HCEC 1CT (cell line): ENCODE measurements at places on chromosomes 7 and 10.

DNA sequence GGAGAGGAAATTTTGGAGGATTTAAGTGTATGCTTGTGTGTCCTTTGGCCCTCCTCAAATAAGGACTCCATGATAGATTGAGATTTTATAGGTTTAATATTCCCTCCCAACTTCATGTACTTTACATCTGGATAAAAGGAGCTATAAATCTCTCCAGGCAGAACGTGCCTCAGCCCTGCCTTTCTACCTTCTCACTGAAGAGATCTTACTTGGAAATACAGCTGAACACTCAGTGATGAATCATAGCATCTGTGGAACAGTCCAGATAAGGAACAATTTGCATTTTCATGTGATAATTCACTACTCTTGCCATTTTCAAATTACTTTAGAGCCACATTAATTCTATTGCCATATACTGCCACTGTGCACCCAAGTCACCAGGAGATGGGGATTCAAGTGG is 364.6 kb upstream of the PODXL start:
- DNase-seq, result no peak

DNA sequence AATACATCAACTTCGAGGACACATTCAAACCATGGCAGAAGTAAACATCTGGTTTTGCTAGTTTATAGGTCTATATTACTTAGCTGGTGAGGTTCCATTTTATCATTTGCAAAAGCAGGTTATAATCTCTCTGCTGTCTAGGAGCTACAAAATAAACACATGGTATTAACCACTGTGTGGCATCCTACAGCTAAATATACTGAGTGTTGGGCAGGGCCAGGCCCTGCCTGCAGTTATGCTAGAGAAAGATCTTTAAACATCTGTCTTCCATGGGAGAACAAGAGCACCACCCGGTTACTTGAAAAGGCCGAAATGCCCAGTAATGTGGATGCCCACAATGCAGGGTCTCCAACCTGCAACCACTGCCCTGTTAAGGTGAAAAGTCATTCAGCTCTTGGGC is 20.6 kb upstream of the FKBP9 start:
- no peak for DNase-seq

DNA sequence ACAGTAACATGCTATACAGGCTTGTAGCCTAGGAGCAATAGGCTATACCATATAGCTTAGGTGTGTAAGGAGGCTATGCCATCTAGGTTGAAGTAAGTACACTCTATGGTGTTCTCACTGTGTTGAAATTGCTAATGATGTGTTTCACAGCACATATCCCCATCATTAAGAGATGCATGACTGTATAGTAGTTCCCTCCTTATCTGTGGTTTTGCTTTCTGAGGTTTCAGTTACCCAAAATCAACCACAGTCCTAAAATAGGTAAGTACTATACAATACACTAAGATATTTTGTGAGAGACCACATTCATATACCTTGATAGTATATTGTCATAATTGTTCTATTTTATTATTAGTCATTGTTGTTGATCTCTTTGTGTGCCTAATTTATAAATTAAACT is 12.7 kb downstream of the FZD1 start:
- DNase-seq, result no peak

DNA sequence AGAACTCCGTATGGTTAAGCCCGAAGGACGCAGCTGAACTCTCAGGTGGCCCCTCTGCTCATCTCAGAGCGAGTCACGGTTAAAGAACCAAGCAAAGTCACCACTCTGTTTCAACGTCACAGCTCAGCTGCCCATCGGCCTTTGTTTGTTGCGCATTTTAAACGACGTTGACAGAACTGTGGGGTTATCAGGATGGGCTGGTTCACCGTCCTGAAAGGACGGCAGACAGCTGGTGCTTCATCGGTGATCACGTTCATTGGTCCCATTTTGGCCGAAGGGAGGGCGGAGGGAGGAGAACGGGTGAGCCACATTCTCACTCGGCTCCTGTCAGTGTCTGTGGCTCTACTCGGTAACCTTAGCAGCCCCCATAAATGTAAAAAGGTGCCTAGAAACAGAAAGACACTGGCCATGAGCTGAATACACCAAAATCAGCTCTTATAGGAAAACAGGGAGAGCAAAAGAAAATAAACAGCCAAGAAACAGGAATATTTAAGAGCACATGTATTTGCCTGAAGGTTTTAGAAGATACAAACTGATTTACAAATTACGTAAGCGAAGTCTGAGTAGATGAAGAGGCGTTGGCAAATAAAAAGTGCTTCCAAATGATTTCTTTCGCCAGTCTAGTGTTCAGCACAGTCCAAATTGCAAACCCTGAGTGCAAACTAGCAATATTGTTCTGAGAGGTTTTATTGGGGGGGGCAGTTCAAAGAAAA is 8.4 kb downstream of the PRKAG2 start:
- no peak for DNase-seq
